ENCODE measurements at places on chromosomes 12 and 14. TPM values are rescaled to one million over a fixed set of nuclear protein-coding genes. Genes with fewer than 3 reads are reported as not detected.

DLGAP5 gene
- total RNA-seq, result not detected

PUS1 gene
- 23.6 TPM for total RNA-seq

FAM181A gene
- total RNA-seq, result not detected

SMCO3 gene
- total RNA-seq, result not detected

HNF1A gene
- total RNA-seq, result not detected

GPR135 gene
- 1.7 TPM for total RNA-seq

TGM1 gene
- 4.3 TPM for total RNA-seq

Data from T-helper 17 cell (primary cell).